ENCODE measurements at places on chromosomes 16 and 17.

DNA sequence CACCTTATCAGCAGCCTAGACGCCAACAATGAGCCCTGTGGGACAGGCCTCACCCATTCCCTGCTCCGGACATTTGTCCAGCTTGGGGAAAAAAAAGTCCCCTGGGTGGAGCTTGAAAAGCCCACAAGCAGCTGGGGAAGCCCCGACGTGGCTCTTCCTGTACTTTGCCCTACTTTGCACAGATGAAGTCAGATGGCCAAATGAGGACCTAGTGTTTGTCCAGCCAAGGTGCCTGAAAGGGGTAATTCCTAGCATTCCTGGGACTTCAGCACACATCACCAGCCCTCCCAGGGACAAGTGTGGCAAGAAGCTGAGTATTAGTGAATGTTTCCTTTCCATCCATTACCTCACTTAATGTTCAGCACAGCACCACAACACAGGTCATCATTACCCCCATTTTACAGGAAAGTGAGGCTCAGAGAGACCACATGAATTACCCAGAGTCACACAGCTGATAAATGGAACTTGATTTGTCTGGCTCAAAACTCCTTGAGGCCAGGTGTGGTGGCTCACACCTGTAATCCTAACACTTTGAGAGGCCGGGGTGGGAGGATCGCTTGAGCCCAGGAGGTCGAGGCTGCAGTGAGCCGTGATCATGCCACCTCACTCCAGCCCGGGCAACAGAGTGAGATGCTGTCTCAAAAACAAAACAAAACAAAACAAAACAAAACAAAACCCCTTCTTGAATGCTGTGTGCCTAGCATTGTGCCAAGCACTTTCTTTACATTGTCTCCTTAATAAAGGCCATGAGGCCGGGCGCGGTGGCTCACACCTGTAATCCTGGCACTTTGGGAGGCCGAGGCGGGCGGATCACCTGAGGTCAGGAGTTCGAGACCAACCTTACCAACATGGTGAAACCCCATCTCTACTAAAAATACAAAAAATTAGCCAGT, 19.9 kb upstream of the PLLP start:
- DNase-seq: no peak

GRCh38 chr16:8850279-8850885, 18.4 kb downstream of the CARHSP1 start:
- peak; percentile 40 for DNase-seq

DNA sequence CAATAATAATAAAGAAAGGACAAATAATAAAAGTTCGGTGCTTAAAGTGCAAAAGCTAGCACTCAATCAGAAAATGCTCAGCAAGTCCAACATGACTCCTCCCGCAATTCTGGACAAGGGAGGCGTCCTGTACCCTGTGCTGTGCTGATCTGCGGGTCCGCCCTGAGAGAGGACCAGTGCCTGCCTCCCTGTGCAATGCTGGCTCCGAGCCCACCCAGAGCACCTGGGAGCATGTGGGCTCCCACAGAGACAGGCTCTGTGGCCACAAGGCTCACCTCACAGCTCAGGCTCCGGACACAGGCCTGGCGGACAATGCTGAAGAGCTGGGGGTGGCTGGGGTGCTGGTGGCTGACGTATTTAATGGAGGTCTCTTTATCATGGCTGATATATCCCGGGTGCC, 11.1 kb downstream of the FLCN start:
- no peak for DNase-seq

DNA sequence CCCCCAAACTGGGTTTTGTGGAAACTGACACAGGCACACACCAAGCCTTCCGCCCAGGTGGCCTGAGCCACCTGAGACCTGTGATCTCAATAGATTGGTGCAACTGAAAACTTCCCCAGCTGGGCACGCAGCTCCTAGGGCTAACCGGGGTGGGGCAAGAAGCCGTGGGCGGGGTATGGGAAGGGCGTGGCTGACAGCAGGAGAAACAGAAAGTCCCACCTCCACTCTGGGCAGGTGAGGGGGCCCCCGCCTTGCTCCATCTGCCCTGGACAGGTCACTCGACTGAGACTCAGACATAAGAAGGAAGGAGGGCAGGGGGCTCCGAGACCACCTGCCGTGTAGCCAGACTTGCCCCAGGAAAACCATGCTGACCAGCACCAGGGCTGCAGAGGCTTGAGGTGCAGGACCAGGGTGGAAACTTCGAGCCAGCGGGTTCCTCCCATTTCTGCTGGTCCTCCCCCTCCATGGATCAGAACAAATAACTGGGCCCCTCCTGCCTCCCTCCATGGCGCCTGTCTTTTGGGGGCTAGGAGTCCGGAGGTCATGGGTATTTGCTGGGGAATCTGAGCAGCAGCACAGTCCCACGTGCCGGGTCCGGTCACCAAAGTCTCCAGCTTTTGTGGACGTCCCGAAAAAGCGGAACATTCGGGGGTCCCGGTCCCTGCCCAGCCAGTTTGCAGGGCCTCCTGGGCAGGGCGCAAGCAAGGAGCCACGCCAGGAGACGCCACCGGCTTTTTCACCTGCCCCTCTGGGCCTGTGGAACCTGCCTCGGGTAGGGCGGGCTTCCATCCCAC, 1.3 kb downstream of the TIMP2 start:
- peak; percentile 82 for DNase-seq

DNA sequence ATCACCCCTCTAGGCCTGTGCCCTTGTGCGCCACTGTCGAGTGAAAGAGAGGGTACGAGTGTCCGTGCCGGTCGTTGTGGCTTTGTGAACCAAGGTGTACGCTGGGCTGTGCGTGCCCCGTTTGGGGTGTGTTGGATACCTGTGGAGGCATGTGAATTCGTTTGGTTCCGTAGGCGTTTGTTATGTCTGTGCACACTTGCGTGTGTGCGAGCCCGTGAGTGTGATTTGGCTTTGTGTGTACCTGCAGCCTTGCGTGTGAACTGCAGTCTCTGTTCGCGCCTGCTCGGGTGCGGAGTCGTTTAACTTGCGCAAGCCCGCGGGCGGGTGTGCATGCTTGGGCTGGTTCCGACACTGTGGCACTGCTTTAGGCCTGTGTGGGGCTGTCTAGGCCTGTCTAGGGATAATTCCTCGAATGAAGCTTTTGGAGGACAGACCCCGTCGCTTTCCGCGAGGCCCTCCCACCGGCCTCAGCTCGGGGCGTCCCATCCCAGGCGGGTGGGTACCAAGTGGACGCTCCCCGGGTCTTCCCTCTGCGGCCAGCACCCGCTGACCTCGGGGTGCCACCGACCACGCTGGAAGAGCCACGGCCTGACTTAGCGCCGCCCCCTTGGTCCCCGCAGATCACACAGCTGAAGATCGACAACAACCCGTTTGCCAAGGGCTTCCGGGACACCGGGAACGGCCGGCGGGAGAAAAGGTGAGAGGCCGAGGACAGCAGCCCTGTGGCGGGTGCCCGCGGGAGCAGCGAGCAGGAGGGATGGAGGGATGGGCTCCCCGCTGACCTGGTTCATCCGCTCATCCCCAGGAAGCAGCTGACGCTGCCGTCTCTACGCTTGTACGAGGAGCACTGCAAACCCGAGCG, 4.4 kb downstream of the TBX2 start:
- no peak for DNase-seq

GRCh38 chr17:36095992-36096391, 6.0 kb upstream of the CCL3 start:
- DNase-seq: no peak

GRCh38 chr17:66724581-66725341, 110.2 kb upstream of the CACNG5 start:
- DNase-seq: no peak

- DNase-seq: no peak
Measured at GRCh38 chr17:70128727-70129238, 40.5 kb upstream of the KCNJ2 start.

- DNase-seq: no peak
Measured at GRCh38 chr16:63735456-63735855, 1386.4 kb downstream of the CDH11 start.

DNA sequence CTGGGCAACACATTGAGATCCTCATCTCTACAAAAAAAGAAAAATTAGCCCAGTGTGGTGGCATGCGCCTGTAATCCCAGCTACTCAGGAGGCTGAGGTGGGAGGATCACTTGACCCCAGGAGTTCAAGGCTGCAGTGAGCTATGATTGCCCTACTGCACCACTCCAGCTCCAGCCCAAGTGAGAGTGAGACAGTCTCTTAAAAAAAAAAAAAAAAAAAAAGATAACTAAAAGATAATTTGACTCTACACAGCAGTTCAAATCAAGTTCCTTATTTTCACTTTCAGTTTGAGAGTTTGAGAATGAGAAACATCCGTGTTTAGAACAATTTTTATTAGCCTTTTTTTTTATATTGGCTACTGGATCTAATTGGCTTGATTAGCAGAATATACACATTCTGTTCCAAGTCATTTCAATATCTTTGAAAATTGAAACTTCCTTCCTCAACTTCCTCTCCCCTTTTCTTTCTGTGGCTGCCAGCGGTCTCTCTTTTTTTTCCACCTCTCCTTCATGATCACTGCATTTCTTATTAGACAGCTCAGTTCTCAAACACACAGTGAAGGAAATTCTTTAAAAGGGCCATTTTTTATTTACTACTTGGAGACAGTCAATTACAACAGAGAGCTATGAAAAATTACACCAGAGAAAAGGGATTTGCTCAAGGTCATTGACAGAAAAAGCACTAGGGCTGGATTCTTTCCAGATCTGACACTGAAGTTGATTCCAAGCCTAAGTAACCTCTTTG, 4.5 kb upstream of the ACSF2 start:
- DNase-seq: no peak

DNA sequence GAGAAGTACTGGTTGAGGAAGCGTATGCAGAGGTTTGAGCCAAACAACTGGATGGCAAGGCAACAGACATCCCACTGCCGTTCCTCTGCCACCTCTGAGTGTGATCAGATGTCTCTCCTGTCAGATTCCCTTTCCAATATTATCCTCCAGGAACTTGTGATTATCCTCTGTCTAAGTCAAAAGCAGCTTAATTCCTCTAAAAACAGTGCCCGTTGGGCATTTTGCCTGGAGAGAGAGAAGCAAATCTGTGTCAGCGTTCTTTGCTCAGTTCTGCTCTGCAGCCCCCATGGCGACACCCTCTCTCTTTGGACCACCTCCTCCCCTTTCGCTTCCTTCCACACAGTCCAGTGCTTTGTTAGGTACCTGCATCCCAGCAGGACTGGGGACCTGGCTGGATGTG, 56.1 kb upstream of the TBX2 start:
- DNase-seq: no peak

All from activated CD8-positive, alpha-beta memory T cell treated with anti-CD3 and anti-CD28 coated beads, Interleukin-2, amount 10 ng/mL, durations not matched to agents 7 days and 5 days (primary cell).